ENCODE measurements at places on chromosomes 16 and 17. TPM values are rescaled to one million over a fixed set of nuclear protein-coding genes. Genes with fewer than 3 reads are reported as not detected.

The SLC46A1 gene
- 2.9 TPM for total RNA-seq

The AIPL1 gene
- not detected for total RNA-seq

DNA sequence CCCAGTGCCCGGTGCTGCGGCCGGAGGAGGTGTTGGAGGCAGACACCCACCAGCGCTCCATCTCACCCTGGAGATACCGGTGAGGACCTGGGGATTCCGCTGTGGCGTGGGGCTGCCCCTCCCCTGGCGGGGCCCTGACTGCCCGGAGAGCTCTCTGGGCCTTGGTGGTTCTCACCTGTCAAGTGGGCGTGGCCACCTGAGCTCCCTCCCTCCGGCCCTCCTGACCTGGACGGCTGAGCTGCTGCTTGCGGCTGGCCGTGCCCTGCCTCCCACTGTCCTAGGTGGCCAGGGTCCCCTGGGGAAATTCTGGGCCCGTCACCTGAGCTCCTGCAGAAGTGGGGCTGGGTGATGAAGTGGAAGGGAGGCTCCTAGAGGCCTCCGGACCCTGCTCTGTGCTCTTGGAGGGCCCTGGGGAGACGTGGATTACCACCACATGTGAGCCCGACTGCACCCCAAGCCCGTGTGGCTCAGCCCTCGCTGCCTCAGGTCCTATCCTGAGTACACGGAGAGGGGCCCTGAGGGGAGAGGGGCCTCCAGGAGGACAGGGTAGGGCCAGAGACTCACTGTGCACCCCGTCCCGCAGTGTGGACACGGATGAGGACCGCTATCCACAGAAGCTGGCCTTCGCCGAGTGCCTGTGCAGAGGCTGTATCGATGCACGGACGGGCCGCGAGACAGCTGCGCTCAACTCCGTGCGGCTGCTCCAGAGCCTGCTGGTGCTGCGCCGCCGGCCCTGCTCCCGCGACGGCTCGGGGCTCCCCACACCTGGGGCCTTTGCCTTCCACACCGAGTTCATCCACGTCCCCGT is 1.1 kb downstream of the IL17C start:
- peaks cover 6% of the 10 kb centered on the region for H3K36me3 ChIP-seq
- no peak overlapping the region for H3K4me3 ChIP-seq
- no peak for DNase-seq
- no peak overlapping the region for H3K27ac ChIP-seq
- H3K4me1 ChIP-seq: peaks cover 43% of the 10 kb centered on the region

DNA sequence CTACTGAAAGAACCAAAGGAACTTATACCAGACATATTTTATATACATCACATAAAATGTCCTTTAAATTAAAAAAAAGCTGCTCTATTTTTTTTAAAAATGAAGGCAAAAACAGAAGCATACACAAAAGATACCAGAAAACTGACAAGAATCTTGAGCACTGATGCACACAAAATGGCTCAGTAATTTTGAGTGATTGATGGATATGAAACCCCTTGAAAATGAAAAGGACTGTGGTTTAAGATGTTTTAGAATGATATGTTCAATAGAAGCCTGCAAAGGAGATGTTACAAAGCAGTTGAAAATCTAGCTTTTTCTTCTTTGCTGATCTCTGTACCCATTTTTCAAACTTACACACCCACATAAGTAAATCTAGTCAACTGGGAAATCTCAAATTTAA is 2.7 kb downstream of the C16orf87 start:
- H3K27ac ChIP-seq: peak overlapping the region; percentile 73
- peaks cover 12% of the 10 kb centered on the region for H3K36me3 ChIP-seq
- peaks cover 47% of the 10 kb centered on the region for H3K4me1 ChIP-seq
- peak overlapping the region; percentile 37 for H3K4me3 ChIP-seq
- H3K27me3 ChIP-seq: no peaks in the 10 kb centered on the region
- no peak for DNase-seq

DNA sequence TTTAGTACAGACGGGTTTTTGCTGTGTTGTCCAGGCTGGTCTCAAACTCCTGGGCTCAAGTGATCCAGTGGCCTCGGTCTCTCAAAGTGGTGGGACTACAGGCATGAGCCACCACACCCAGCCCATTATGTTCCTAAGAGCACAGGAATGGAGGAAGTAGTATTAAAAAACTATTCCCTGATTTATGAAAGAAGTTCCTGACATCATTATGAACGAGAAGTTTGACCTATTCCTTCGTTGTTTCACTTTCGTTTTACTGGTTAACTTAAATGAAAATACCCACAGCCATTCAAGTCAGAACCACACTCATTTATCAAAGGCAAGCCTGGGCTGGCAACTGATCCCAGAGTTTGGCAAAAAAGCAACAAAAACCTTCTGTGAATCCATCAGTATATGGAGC is 13.5 kb upstream of the CBX4 start:
- peaks cover 6% of the 10 kb centered on the region for H3K27me3 ChIP-seq
- H3K27ac ChIP-seq: no peak overlapping the region
- no peaks in the 10 kb centered on the region for H3K36me3 ChIP-seq
- H3K4me1 ChIP-seq: peaks cover 3% of the 10 kb centered on the region

DNA sequence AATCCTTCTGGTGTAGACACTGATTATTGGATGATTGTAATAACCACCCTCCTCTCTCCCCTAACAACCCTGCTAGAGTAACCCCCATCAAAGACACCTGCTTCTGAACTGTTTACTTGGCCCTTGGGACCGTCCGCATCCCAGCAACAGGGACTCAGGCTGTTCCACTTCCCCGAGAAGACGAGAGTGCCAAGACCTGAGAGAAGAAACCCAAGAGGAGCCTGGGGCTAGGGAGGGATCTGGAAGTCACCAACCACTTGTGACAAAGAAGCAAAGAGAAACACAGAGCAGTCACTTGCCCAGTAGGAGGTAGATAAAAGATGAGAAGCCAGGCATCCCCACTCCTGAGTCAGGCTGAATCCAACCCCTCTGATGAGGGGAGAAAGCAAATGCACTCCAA is 84.3 kb downstream of the CDH11 start:
- H3K27me3 ChIP-seq: no peaks in the 10 kb centered on the region
- no peak overlapping the region for H3K27ac ChIP-seq
- H3K36me3 ChIP-seq: no peaks in the 10 kb centered on the region

DNA sequence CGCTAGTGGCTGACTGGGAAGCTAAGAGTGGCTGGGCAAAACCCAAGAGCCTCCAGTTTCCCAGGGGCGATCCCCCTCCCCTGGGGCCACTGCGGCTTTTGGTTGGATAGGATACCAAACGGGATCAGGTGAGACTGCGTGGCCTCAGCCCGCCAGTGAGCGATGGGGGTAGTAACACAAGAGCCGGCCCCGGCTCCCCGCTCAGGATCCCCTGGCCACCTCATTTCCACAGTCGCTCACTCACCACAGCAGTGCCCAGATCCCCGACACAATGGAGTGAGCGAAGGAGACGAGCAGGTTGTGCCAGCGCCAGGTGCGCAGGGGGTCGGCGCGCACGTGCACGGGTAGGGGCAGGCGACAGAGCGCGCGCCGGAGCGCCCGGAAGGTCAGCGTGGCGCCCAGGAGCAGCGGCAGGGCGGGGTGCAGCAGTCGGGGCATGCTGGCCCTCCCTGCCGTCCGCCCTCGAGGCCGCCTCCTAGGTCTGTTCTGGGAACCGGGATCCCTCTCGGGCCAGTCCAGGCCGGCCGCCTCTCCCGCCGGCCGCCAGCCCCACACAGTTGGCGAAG is 290 bp downstream of the TLCD1 start:
- H3K4me3 ChIP-seq: peak overlapping the region; percentile 85
- H3K27ac ChIP-seq: peak overlapping the region; percentile 91
- H3K36me3 ChIP-seq: peaks cover 50% of the 10 kb centered on the region
- no peaks in the 10 kb centered on the region for H3K27me3 ChIP-seq

DNA sequence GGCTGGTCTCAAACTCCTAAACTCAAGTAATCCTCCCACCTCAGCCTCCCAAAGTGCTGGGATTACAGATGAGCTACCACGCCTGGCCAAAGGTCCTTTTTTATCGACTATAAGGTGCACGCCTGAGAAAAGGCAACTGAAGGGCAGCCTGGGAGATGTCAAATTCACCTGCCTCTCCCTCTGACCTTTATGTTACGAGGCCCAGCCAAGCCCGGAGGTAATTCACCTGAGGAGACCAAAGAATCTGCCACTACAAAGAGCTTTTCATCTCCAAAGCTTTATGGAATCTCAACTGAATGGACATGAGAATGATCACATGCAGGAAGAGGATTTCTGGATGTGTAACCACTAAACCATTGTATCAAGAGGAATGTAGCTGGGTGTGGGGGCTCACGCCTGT is 37.2 kb downstream of the LYRM1 start:
- H3K4me1 ChIP-seq: peaks cover 31% of the 10 kb centered on the region
- H3K4me3 ChIP-seq: no peak overlapping the region
- peaks cover 7% of the 10 kb centered on the region for H3K27me3 ChIP-seq
- no peak for DNase-seq

DNA sequence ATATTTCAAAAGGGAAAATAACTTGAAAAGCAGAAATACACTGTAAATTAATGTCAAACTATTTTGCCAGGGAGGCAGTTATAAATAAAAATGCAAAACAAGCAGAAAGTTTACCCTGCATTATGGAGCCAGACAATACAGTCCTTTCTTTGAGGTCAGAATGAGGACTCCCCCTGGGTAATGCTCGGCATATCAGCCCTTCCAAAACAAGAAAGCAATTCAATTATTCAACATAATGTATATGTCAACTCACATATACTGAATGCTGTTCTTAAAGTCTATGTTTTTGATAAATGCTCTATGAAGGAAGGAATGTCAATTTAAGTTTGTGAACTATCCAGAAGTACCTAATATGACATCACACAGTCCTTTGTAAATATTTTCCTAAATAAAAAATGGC is 72.4 kb downstream of the TTC19 start:
- H3K4me1 ChIP-seq: peaks cover 11% of the 10 kb centered on the region
- H3K4me3 ChIP-seq: no peak overlapping the region
- no peak for DNase-seq

DNA sequence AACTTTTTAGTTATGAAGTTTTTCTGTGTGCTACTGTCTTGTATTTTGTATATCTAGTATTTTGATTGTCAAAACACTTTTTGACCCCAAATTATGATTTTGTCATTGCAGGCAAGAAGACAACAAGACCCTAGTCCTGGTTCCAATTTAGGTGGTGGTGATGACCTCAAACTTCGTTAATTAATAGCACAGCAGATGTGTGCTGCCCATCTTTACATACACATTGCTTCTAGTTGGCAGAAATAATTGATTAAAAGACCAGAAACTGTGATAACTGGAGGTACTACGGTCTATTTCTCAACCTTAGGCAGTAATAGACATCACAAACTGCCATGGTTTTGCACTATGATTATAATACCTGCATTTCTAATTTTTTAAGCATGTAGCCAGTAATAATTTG is 11.1 kb upstream of the PHAF1 start:
- peaks cover 6% of the 10 kb centered on the region for H3K36me3 ChIP-seq
- H3K4me1 ChIP-seq: peaks cover 7% of the 10 kb centered on the region
- no peaks in the 10 kb centered on the region for H3K27me3 ChIP-seq
- DNase-seq: no peak
- H3K27ac ChIP-seq: no peak overlapping the region
- no peak overlapping the region for H3K4me3 ChIP-seq

DNA sequence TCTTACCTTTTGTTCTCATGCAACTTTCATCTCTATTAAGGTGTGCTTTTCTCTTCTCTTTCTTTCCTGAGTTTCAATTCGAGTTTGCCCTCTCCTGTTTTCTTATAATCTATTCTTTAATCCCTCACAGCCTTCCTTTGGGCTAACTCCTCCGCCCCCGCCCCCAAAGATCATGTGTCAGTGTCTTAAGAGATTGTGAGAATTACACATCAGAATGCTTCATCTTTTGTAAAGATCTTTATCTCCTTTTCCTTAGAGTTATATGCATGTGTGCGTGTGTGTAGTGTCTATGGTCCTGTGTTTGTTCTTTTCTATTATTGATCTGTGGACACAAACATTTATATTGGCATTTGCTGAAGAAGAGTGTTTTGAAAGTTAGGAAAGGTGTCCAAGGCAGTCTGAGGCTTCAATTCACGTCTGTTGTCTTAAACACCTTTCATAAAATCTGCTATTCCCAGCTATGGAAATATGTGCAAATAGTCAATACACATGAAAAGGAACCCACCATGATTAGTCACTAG is 6.1 kb upstream of the ALDH3A2 start:
- no peak overlapping the region for H3K4me3 ChIP-seq
- no peaks in the 10 kb centered on the region for H3K36me3 ChIP-seq
- DNase-seq: no peak

- H3K4me1 ChIP-seq: no peaks in the 10 kb centered on the region
- peaks cover 9% of the 10 kb centered on the region for H3K27me3 ChIP-seq
- no peak for DNase-seq
- no peak overlapping the region for H3K4me3 ChIP-seq
- no peaks in the 10 kb centered on the region for H3K36me3 ChIP-seq
- no peak overlapping the region for H3K27ac ChIP-seq
These were observed 50.9 kb upstream of the TEKT3 start for GRCh38 chr17:15392326-15392741.

Data from activated CD4-positive, alpha-beta memory T cell treated with anti-CD3 and anti-CD28 coated beads for 36 hours (primary cell).